Pons (tissue), 1 donor: ENCODE measurements at places on chromosomes 3 and 15.

GRCh38 chr3:160003520-160004128, 15.0 kb downstream of the IL12A start:
- DNase-seq: peak; percentile 86

DNA sequence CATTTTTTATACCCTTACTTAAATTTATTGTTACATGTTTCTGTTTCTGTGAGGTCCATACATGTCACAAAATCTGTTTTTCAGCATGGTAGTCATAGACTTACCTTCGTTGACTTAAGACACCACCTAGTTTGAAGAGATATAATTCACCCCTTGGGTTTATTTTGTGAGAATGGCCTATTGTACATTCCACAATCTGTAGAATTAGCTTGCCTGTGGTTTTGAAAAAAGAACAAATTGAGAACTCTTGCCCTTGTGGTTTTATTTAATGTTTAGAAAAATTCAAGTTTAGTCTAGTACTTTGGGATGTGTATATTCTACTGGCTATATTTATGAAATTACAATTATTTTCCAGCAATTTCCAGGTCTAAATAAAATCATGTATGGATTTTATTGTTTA, 31.6 kb downstream of the FILIP1L start:
- no peak for DNase-seq

GRCh38 chr15:74821091-74821789, 5.2 kb upstream of the CPLX3 start:
- DNase-seq: no peak

DNA sequence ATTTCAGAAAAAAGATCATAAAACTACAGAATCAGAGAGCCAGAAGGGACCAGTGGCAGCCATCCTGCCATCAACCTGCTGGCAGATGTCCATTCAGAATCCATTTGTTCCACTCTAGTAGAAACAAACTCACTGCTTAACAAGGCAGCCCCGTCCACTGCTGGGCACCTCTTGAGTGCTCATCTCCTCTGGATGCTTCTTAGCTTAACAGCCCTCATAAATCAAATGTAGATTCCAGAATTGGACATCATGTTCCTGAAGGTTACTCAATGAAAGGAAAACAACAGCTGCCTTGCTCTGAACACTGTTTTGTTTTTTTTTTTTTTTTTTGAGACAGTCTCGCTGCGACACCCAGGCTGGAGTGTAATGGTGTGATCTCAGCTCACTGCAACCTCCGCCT, 37.3 kb downstream of the ABCC5 start:
- DNase-seq: no peak

DNA sequence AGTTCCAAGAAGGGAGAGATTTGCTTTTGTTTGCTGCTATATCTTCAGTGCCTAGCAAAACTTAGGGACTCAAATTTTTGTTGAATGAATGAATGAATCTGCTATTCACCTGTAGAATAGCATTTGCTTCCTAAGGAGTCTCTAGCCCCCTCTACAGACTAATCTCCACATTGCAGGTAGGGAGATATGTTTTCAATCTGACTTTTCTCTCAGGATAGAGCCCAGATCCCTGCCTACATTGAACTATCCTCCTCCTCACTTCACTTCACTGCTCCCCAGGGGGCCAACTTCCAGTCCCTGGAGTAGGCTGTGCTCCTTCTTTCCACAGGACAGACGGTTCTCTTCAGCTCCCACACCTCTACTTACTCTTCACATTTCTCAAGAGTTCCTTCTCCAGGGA, 81.9 kb upstream of the PTX3 start:
- DNase-seq: peak; percentile 16

- no peak for DNase-seq
Measured at GRCh38 chr15:80455051-80455648, 51.0 kb downstream of the ARNT2 start.

DNA sequence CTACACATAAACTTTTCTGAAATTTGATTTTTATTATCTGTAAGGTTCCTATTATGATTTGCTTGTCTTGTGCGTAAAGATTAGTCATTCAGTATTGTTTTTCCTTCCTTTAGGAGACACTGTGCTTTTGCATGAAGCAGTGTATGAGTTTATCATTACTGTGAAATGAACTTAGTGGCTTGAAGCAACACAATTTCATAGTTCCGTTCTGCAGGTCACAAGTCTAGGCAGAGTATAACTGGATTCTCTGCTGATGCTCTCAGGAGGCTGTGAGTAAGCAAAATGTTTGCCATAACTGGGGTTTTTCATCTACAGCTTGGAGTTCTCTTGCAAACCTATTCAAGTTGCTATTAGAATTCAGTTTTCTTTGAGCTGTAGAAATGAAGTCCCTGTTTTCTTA, 1136.1 kb downstream of the OTOL1 start:
- DNase-seq: no peak

DNA sequence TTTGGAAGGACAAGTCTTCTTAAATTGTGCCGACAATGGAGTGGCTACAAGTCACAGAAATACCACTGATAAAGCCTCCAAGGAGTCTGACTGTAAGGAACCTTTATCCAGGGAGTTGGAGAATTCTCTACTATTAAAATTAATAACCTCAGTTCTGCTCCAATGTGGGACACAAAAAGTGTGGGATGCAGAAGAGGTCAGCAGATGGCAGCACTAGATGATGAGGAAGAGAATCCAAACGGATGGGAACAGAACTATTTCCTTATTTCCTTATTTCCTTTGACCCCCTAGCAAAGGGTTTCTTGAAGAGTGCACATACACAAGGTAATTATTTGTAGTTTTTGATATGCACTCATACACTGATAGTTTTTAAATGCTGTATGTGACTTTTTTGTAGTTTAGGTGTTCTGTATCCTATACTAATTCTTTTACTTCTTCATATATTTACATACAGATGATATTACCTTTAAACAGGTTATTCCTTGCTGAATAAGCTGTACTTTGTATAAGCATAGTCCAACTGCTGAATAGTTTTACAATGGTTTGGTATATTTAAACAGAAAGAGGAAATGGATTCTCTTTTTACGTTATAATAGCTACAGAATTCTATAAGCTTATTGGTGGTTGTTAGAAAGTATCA, 25.6 kb upstream of the NLGN1 start:
- peak; percentile 66 for DNase-seq

DNA sequence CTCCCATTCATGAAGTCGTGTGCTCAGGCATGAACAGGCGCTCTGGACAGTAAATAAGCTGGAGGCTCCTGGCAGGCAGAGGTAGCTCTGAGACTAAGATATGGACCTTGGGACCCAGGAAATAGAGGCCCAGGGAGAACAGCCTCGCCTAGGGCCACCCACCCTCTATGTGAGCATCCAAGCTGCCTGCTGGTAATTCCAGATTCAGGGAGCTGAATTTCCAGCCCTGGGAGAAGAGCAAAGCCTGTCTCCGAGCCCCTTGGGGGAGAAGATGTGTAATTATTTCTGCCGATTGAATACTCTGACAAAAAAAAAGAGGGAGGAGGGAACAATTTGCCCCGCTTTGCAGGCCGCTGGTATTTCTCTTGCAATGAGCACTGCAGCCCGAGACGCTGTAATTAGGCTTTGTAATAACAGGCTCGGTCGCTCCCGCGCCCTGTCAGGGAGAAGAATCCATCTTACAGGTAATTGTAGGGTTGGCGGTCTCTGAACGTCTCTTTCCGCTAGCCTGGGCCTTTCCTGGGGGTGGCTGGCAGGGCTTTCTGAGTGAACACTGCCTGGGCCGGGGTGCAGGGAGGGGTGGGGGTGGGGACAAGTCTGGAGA, 131.5 kb downstream of the WNT7A start:
- no peak for DNase-seq

DNA sequence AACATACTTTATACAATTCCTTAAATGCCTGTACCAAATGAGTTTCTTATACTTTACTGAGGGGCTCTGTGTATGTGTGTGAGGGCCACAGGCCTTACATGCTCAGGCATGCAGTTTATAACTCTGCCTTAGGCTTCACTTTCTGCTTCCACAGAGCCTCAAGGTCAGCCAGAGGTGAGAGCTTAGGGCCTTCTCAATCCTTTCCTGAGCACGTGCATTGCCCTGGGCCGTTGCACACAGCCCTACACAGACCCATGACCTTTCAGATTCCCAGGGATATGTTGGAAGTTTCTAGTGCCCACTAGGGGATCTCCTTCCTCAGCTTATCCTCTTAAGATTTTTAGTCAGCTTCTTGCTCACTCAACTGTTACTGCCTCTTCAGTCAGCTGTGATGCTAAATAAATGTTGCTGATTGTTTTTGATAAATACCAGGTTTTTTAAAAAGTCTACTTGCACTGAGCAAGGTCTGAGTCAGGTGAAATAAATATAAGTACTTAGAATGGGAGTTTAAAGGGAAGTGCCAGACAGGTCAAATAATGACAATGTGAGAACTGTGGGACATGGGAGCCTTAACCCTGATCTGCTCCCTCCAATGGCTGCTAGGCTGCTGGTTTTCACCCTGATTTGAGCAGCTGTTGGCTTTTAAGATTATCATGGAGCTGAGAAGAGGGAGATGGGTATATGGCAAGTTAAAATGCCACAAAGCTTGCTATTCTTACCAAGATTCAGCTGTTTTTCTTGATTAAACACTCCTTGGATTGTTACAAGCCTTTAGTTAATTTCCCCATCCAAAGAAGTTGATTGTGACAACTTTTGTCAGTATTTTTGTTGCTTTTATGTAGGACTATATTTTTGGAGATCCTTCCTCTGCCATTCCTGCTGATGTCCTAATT, 169.5 kb downstream of the PLD1 start:
- DNase-seq: no peak

DNA sequence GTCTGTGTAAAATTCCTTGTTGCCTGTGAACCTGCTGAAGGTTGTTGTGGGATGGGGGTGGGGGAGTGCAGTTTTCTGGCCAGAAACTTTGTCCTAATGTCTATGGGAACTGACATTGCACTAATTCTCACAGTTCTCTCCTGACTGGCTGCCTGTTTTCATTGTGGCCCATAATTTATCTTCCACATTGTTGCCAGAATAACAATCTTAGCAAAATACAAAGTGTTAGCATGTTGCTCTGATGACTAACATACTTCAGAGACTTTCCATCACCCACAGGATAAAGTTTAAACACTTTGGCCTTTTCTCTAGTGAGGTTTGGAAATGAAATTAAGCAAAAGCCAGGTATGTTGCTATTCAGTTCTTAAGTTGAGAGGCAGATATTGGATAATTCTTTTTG, 81.4 kb upstream of the TBC1D5 start:
- no peak for DNase-seq

DNA sequence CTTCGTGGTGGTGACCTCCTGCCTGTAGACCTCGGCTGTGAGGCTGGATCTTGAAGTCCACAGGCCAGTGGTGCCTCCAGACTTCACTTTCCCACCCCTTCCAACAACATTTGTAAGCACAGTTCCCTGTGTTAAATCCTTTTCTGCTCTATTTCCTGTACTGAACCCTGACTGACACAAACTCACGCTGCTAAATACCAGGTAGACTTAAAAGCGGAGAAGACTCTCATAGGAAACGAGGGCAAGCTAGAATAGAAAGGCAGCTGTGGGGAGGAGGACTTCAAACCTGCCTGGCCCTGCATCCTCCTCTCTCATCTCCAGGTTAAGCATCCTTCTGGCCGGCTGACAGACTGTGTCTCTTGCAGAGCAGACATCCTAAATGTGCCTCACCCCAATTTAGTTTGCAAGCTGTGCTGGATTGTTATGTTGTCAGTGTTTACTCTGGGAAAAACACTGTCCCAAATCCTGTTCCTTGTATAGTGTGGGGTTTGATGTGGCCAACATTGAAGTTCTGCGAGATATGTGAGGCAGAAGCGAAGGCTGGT, 58.5 kb upstream of the LARS2 start:
- DNase-seq: no peak

- no peak for DNase-seq
Measured at GRCh38 chr3:73259856-73260255, 198.4 kb downstream of the EBLN2 start.

DNA sequence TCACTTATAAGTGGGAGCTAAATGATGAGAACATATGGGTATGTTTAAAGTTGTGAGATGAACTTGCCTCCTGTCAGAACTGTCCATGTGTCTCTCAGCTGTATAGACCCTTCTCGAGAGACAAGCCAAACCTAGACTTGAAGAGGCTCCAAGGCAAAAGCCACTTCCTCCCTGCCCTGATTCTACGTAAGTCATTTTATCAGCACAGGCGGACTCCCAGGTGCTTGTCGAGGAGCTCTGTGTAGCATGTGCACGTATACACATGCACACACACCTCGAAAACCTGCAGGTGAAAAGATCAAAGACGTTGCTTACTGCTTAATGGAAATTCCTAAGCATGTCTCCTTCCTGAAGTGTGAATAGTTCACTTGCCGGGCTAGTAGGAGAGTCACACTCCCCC, 5.6 kb upstream of the CLEC3B start:
- DNase-seq: no peak

GRCh38 chr3:414063-414462, 217.5 kb downstream of the CHL1 start:
- DNase-seq: peak; percentile 15

DNA sequence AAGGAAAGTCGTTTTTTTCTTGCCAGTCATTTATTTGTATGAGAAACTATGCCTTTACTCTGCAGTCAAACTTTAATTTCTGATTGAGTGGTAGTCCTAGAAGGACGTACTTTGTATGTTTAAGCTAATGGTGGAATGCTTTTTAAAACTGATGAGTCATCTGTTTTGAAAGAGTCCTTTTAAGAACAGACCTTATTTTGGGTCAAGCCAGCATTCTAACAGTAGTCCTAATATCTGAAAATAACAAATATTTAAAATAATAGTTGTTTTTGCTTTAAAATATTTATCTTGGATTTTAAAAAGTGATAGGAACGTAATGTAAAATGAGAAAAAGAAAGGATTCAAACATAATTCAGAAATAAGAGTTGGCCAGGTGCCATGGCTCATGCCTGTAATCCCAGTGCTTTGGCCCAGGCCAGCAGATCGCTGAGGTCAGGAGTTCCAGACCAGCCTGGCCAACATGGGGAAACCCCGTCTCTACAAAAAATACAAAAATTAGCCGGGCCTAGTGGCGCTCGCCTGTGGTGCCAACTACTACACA, 1.3 kb upstream of the LRRC58 start:
- DNase-seq: peak; percentile 62

DNA sequence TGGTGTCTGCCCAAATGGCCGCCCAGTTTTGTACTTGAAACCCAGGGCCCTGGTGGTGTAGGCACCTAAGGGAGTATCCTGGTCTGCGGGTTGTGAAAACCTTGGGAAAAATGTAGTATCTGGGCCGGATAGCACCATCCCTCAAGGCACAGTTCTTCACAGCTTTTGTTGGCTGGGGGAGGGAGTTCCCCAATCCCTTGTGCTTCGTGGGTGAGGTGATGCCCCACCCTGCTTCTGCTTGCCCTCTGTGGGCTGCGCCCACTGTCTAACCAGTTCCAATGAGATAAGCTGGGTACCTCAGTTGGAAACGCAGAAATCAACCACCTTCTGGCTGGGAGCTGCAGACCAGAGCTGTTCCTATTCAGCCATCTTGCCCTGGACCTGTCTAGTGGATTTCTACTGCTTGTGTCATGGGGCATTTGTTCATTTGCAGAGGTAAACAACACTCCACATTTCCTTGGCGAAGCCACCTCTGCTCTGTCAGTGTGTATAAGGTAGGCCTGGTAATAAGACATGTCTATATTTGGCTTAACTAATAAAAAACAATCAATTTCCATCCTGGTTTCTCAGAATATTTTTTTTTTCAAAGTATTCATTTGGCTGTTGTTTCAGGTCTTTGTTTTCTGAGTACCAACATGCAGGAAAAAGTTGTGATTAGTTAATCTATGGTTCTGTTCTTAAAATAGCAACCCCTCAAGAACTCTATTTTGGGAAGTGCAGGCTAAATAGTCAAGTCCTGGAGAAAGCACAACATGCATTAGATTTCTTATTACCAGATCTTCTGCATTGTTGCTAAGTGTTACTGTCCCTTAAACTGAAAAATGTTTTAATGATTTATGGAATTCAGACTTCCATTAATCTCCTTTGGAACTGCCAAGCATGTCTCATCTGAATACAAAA, 304.3 kb downstream of the ZIC1 start:
- DNase-seq: no peak

- no peak for DNase-seq
Measured at GRCh38 chr3:3086239-3086638, 23.9 kb downstream of the IL5RA start.
